ENCODE measurements at places on chromosomes 13 and 19. TPM values are rescaled to one million over a fixed set of nuclear protein-coding genes. Genes with fewer than 3 reads are reported as not detected.
A peak's percentile ranks its signal among the peaks of the same experiment; 100 is the strongest.

- no peak for DNase-seq
Measured at GRCh38 chr13:109671919-109672318, 114.5 kb downstream of the IRS2 start.

GRCh38 chr13:104975272-104975671 is 1560.2 kb downstream of the EFNB2 start:
- DNase-seq: no peak

- no peak for DNase-seq
Measured at GRCh38 chr13:110555601-110556223, 5.8 kb downstream of the RAB20 start.

GRCh38 chr19:38815059-38816001 is 2.6 kb upstream of the LGALS4 start:
- DNase-seq: no peak

DNA sequence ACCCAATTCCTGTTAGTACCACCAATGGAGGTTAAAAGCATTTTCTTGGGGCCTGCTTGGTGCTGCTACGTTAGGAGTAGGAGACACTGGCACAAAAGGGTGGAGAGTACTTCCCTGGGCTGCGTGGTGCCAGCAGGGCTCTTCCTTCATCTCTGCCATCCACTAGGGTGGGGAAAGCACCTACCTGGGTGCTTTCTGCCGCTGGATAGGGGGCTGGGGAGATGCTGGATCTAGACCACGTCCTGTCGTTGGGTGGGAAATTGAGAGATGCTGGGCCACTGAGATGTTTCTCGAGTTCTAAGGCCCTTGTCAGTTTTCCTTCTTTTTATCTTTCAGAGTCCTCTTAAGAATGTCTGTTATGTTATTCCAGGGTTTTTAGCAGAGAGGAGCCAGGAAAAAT is 6.7 kb upstream of the FCGBP start:
- DNase-seq: no peak

DNA sequence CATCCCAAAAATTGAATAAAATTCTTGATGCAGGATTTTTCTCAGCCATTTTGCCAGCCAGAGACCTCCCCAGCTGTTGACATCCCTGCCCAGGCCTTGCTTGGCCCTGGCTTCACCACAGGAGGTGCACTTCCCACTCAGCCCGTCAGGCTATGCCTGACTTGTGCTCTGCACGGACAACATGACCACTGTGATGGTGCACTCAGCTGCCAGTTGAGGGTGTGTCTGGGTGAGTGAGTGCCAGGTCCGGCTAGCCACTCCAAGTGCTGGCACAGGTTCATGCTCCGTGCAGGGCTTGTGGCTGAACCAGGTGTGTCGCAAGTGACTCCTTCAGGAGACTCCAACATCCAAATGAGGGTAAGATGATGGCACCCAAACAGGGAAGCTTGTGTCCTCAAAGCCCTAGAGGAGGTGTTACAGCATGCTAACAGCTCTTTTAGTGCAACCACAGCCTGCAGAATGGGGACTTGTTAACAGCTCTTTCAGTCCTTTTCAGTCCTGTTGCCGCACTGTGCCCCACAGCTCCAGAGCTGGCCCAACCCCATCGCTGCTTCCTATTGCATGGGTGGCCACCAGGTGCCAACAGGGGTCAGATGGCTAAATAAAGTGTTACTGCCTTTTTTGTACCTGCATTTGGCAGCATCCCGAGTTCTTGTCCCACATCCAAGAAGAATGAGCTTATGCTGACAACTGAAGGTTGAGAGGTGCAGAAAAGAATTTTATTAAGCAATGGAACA is 380.7 kb downstream of the SLITRK5 start:
- no peak for DNase-seq

GRCh38 chr13:50079655-50080202 is 64.5 kb downstream of the KCNRG start:
- DNase-seq: no peak

GRCh38 chr19:31432201-31432810 is 83.1 kb upstream of the TSHZ3 start:
- no peak for DNase-seq

DNA sequence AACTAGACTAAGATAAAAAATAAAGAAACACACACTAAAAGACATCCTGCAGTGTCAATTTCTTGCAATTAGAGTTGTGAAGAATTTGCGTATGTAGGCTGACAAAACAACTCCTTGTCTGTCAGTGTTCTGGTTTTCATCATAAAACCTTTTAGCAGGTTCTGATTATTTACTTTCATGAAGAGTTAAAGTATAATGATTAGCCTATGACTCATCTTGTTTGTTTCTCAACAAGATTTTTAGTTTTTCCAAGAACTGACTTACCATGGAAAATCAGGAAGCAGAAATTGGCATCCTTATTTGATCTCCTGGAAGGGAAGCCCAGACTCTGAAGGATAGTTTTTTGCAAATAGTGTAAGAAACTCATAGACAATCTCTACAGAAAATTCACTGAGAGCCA is 848.7 kb upstream of the PCDH9 start:
- no peak for DNase-seq

DNA sequence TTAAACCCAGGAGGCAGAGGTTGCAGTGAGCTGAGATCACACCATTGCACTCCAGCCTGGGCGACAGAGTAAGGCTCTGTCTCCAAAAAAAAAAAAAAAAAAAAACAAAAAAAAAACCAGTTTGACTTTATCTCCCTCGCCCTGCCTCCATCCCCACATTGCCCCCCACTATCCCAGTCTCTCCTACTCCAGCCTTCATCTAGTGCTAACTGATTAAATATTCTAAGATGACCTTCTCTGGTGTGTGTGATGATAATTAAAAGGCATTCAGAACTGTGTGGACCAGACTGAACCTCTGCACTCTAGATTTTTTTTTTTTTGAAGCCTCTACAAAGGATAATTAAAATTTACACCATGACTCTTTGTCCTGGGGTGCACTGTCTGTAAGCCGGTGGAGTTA is 6.0 kb upstream of the DLL3 start:
- DNase-seq: no peak

- peak; percentile 80 for DNase-seq
Measured at GRCh38 chr19:36008336-36008978, at the start of gene SYNE4. SYNE4 (minus strand) TSS chr19:36008813; CDS start chr19:36008681, 132 bp downstream.

DNA sequence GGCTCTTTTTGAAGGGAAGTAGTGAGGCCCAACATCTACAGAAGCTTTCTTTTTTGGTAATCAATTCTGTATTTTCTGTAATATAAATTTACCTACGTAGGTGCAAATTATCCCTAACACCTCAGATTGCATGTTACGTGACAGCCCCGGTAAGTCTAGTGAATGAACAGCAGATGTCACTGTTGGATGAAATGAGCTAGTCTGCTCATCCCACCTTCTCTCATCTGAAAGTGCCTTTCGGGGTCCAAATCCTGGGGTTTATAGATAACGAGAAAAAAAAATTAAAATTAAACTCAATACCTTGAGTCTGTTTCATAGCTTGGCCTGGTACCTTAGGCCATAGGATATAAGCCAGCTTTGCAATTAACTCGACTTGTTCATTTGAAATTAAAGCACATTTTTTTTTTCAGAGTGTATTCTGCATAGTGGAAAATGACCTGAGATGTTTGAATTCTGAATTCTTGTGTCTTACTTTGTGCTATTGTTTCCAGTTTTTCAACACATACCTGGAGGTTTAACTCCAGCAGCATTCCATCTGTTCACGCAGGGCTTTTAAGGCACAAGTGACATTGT is 548.2 kb downstream of the GPC5 start:
- DNase-seq: no peak

- no peak for DNase-seq
Measured at GRCh38 chr19:28281676-28282075, 931.3 kb downstream of the UQCRFS1 start.

- DNase-seq: no peak
Measured at GRCh38 chr13:39159393-39159792, 121.1 kb downstream of the NHLRC3 start.

DNA sequence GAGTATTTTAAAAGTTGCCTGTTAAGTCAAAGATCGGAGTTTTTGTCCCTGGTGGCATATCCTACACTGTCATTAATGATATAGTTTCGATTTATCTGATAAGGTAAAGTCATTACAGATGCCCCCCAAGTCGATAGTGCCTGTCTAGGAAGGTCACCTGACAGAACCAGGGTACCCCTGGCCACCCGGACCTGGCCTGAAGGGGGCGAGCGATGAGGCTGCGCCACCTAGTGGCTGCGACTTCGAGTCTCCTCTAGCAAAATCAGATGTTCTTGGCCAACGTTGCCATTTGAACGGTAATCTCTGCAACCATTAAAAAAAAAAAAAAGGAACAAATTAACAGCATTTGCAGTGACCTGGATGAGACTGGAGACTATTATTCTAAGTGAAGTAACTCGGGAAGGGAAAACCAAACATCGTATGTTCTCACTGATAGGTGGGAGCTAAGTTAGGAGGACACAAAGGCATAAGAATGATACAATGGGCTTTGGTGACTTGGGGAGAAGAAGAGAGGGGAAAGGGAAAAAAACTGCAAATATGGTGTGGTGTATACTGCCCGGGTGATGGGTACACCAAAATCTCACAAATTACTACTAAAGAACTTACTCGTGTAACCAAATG is 565.1 kb downstream of the LIG4 start:
- peak; percentile 83 for DNase-seq

- DNase-seq: no peak
Measured at GRCh38 chr13:111316161-111316730, 4.2 kb upstream of the TEX29 start.

GRCh38 chr19:51293571-51294210 is 17.8 kb upstream of the IGLON5 start:
- no peak for DNase-seq

GRCh38 chr19:2756921-2757881 is 17.4 kb upstream of the SLC39A3 start:
- no peak for DNase-seq

DNA sequence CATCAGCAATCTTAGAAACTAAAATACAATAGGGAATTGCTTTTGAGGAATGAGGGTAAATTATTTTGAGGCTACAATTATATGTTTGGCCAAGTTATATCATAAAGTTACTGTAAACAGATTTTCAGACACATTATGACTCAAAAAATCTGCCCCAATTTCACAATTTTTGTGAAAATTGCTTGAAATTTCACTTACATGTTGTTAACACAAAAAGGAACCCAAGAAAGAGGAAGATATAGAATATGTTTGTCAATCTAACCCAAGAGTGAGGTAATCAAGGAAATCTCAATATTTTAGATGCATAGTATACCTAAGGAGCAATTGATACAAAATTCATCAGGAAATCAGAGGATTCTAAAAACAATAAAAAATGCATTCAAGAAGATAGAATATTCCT is 73.9 kb upstream of the FNDC3A start:
- DNase-seq: no peak

DNA sequence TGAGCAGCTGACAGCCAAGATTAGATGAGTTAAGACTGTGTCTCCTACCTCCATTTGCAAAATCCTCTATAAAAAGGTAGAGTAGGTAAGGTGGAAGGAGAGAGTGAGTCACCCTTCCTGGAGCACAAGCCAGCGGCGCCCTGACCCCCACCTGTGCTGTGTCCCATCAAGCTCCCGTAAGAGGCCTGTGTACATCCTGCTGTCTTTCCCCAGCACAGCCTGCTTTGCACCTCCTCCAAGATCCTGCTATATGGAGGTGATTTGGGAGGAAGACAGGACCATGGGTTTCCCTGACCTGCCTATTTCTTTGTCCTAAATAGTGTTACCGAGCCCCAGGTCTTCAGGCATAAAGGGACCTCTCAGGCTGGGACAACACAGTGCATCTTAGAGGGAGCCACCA is 62.3 kb upstream of the UQCRFS1 start:
- no peak for DNase-seq

Gene RNF113B
- not detected for total RNA-seq

Gene CEBPA
- 5.6 TPM for total RNA-seq

Gene TLE6
- total RNA-seq: 3.1 TPM

Gene MEF2B
- 1.3 TPM for total RNA-seq

Gene GJA3
- total RNA-seq: 0.82 TPM

Gene DMRTC2
- not detected for total RNA-seq

Gene NPAS1
- 6.8 TPM for total RNA-seq

Gene IGFLR1
- 12.7 TPM for total RNA-seq

Gene ZNF155
- 10.2 TPM for total RNA-seq

Gene CEACAM8
- total RNA-seq: not detected
